ENCODE measurements at places on chromosomes 3 and 15. TPM values are rescaled to one million over a fixed set of nuclear protein-coding genes. Genes with fewer than 3 reads are reported as not detected.

IL12A gene
- 4.5 TPM for total RNA-seq

MUC20 gene
- 0.15 TPM for total RNA-seq

MASP1 gene
- total RNA-seq, result 1.8 TPM

TTC21A gene
- 0.59 TPM for total RNA-seq

PIF1 gene
- total RNA-seq, result 22.0 TPM

AHSG gene
- not detected for total RNA-seq

TARS3 gene
- 4.8 TPM for total RNA-seq

LRRC31 gene
- total RNA-seq, result not detected

GOLGA8J gene
- total RNA-seq, result not detected

MGLL gene
- total RNA-seq, result 49.4 TPM

ALCAM gene
- 93.4 TPM for total RNA-seq

EFCC1 gene
- total RNA-seq, result not detected

MED12L gene
- total RNA-seq, result 0.17 TPM

LTK gene
- total RNA-seq, result 0.50 TPM

EBLN2 gene
- 0.89 TPM for total RNA-seq

IL17RB gene
- total RNA-seq, result not detected

MNS1 gene
- total RNA-seq, result 3.4 TPM

NR2E3 gene
- total RNA-seq, result not detected

NR2F2 gene
- total RNA-seq, result 21.4 TPM

MAPK6 gene
- total RNA-seq, result 29.6 TPM

C15orf61 gene
- total RNA-seq, result 3.6 TPM

C3orf33 gene
- total RNA-seq, result 2.0 TPM

RGMA gene
- total RNA-seq, result 5.7 TPM

ZMYND10 gene
- 1.3 TPM for total RNA-seq

MORC1 gene
- total RNA-seq, result not detected

RAB11A gene
- total RNA-seq, result 168 TPM

NOX5 gene
- total RNA-seq, result not detected

C3orf62 gene
- total RNA-seq, result 0.74 TPM

DAZL gene
- not detected for total RNA-seq

TRA2B gene
- total RNA-seq, result 234 TPM

TMEM212 gene
- total RNA-seq, result not detected

TM2D3 gene
- 16.8 TPM for total RNA-seq

CCR3 gene
- not detected for total RNA-seq

SETD2 gene
- 13.8 TPM for total RNA-seq

SH3GL3 gene
- not detected for total RNA-seq

CX3CR1 gene
- 0.15 TPM for total RNA-seq

TRIM42 gene
- not detected for total RNA-seq

ECE2 gene
- total RNA-seq, result not detected

SATB1 gene
- 2.5 TPM for total RNA-seq

CCR8 gene
- total RNA-seq, result not detected

PLCB2 gene
- 2.2 TPM for total RNA-seq

CSPG5 gene
- 0.17 TPM for total RNA-seq

PRSS50 gene
- total RNA-seq, result not detected

SERINC4 gene
- total RNA-seq, result 0.15 TPM

TGM5 gene
- total RNA-seq, result not detected

GPR171 gene
- total RNA-seq, result not detected

SAMD7 gene
- total RNA-seq, result not detected

TF gene
- not detected for total RNA-seq

RNU5B-1 gene
- total RNA-seq, result not detected

DPPA2 gene
- total RNA-seq, result not detected

RTP4 gene
- total RNA-seq, result not detected

ANKRD63 gene
- not detected for total RNA-seq

DUOXA2 gene
- total RNA-seq, result not detected

BCL2A1 gene
- not detected for total RNA-seq

FOXB1 gene
- not detected for total RNA-seq

LRTM1 gene
- total RNA-seq, result not detected

CHRNA7 gene
- not detected for total RNA-seq

USP19 gene
- 41.2 TPM for total RNA-seq
